DMS79 (cell line): ENCODE measurements at places on chromosomes 13 and 19.

- peak; percentile 35 for DNase-seq
Measured at GRCh38 chr19:58519087-58519354, 589 bp downstream of the ZBTB45 start.

GRCh38 chr13:32495429-32495828 lies 43.2 kb downstream of the N4BP2L2 start:
- no peak for DNase-seq

DNA sequence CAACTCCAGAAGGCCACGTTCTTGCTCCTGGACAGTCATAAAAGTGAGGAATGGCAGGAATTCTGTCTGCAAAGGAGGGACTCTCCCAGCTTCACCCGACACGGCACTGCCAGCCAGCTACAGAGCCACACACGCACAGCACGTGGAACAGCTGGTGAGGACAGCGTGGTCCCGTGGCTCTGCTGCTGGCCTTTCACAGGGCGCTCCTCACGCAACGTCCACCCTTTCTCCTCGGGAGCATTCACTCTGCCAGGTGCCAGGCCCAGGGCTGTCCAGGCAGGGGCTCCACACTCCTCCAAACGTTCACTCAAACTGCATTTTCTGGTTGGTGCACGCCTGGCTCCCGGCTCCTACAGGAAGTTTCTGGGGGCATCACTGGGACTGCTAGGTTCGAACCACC lies 14.4 kb downstream of the GRTP1 start:
- DNase-seq, result no peak

DNA sequence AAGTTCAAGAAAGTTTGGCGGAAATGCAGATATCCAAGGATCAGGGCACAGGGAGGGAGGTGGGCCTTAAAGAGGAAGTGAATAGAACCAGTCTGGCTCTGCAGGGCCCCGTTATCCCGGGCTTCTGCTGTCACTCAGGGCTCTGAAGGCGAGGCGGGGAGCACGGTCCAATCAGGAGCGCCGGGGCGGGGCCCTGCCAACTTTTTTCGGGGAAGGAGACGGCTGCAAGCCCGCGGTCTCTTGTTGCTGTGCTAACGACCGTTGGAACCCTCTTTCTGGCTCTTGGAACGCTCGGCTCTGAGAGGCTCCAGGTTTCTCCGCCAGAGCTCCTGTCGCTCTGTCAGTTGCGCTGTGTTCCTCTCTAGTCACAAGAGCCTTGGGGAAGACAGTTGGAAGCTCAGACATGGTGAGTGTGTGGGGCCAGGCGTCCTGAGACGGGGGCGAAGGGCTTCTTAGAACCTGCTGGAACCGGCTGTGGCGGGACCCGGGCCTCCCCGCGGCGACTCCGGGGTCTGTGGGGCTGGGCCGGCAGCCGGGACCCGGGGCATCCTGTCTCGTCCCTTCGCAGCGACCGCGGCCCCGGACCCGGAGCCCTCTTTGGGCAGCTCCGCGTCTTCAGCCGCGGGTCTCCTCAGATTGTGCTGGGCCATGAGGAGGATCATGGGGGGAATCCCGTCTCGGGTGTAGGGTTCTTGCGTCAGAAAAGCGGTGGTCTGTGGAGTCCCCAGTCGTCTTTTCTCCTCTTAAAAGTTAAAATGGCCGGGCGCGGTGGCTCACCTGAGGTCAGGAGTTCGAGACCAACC lies 27.7 kb downstream of the ZNF844 start:
- peak; percentile 2 for DNase-seq

DNA sequence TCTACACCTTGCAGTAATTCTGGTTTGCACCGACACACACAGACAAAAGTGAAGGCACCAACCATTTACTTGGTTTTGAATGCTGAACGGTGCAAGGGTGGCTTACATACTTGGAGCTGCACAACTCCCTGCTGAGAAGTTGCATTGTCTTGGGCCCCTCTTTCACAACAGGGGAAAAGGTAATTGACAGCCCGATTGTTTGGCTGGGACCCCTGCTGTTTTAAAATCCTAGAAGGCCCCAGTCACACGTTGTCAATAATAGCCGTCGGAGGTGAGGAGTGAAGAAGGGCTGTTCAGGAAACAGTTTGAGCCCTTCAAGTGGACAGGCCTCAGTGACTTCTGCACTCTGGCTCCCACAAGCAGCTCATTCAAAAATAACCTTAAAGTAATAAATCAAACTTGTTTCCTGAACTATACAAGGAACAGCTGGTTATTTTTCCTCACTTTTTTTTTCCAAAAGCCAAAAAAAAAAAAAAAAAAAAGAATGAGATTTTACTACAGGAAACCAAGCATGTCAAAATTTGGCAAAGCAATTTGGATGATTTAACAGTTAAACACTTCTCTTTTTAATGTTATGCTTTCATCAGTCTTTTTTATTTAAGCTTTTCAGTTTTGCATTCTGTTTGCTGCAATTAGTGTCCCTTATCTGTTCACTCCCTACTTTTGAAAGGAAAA lies 19.0 kb upstream of the SPRY2 start:
- no peak for DNase-seq

DNA sequence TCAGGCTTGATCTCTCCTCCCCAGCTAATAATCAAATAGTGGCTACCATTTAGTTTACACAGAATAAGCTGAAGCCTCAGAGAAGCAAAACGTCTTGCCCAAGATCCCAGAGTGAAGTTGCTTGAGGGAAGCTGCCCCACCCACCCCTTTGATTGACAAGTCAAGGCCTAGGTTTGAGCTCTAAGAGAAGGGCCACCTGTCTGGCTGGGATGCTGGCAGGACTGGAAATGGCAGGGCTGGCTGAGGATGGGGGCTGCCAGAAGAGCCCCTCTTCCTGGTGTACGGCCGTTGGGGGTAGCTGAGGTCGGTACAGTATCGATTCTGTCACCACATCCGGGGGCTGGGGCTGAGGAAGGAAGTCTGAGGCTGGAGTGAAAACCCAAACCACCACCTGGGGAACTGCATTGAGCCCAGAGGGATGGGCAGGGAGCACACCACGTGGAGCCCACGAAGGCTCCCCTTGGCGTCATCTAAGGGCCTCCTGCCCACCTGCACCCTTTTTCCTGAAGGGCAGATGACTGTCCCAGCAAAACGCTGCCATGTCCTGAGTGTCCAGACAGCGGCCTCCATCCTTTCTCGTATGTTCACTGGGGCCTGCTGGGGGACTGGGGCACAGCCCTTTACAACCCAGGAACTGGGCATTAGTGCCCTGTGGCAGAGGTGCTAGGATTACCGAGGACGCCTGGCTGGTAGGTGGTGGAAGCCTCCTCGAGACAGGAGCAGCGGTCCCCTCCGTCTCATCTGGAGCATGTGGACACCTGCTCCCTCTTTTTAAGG lies 1.4 kb upstream of the PRKD2 start:
- no peak for DNase-seq

DNA sequence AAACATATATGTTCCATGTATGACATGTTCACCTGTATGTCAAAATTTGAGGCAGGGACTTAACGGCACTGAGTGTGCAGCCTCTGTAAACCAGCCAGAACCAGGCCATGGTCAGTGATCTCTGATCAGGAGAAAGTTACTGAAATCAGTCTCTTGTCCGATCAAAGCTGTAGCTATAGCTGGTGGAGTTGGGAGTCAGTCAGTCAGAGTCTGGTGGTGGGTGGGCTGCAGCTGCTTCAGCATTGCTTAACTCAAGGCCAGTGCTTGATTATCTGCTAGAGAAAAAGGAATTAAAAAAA lies 78.3 kb downstream of the ANKRD10 start:
- DNase-seq, result no peak

GRCh38 chr19:30014770-30015169 lies 72.7 kb downstream of the URI1 start:
- no peak for DNase-seq

GRCh38 chr13:25215253-25215575 lies 43.1 kb upstream of the AMER2 start:
- DNase-seq, result no peak

- DNase-seq, result no peak
Measured at GRCh38 chr13:48569104-48569666, 36.3 kb upstream of the RCBTB2 start.

- peak; percentile 11 for DNase-seq
Measured at GRCh38 chr19:20367811-20368294, 197.7 kb downstream of the ZNF737 start.

DNA sequence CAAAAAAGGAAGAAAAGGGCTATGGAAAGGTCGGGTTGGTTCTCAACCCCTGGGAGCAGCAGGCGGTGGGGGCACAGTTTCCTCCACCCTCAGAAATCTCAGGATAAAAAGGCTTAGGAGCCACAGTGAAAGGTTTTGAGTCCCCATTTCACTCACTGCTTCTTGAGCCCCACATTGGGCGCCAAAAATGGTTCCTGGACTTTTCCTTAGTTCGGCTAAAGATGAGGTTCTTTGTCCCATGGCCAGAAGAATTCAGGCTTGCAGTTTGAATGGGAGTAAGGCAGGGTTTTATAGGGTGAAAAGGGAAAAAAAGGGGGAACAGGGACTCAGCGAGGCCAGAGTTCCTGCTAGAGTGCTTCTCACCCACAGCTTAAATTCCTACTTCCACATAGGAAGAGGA lies 179.5 kb downstream of the GGACT start:
- no peak for DNase-seq

- no peak for DNase-seq
Measured at GRCh38 chr13:44196196-44196751, 177.3 kb upstream of the SERP2 start.

DNA sequence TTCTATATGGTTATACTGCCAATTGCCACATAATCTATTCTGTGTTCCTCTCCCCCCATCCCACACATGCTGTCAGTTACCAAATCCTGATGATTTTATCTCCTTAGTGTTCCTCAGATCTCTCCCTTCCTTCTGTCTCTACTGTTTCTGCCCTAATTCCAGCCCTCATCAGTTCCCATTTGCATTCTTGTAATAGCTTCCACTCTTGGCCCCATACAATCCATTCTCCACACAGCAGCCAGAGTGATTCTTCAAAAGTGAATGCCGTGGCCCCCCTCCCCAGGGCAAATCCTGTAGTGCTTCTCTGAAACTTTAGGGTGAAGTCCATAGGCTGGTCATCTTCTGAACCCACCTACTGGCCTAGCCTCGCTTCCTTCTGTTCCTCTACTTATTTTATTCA lies 114.4 kb downstream of the ZAR1L start:
- no peak for DNase-seq

DNA sequence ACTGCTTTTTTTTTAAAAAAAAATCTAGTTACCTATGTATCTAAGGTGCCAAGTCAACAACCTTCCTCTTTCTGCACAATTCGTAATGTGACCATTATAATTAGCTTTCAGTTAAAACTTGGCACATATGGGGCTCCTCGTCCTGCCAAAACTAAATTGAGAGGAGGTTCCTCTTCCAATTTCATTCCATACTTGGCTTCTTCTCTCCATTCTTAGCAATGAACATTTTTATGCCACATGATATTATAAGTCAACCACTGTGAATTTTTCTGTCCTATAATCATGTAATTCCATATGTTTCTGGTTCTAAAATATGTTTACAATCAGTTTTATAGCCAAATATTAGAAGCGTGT lies 177.0 kb downstream of the DCLK1 start:
- DNase-seq, result no peak

DNA sequence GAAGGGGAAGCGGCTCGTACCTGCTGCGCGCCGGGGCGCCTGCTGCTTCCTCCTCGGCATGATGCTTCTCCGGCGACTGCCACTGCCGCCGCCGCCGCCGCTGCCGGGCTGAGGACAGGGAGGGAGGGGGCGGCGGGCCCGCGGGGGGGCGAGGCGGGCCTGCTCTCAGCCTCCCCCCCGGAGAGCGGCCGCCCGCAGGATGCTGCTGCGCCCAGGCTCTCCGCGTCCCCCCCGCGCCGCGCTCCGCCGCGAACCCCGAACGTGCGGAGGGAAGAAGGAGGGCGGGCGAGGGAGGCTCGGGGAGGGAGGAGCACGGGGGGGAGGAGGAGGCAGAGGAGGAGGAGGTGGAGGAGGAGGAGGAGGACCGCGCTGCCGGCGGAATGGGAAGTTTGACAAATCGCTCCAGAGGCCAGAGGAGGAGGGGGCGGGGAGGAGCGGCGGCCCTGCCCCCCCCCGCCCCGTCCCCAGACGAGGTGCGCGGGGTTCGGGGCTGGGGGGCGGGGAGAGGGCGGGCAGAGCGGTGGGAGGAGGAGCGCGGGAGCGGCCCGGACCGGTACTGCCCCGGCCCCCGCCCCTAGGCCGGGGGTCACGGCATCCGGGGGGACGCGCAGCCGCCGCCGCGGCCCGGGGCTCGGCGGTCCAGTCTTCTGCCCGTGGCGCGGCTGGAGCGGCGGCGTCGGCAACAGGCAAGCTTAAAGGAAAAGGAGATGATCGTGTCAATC lies at the start of gene TSHZ3:
Gene TSHZ3, minus strand, starts transcription at position 277 of the 722 bp plus-strand sequence. Its CDS starts 217 bp downstream, at position 60.
- peak; percentile 57 for DNase-seq

GRCh38 chr13:80782441-80782840 lies 441.5 kb upstream of the SPRY2 start:
- DNase-seq, result no peak

DNA sequence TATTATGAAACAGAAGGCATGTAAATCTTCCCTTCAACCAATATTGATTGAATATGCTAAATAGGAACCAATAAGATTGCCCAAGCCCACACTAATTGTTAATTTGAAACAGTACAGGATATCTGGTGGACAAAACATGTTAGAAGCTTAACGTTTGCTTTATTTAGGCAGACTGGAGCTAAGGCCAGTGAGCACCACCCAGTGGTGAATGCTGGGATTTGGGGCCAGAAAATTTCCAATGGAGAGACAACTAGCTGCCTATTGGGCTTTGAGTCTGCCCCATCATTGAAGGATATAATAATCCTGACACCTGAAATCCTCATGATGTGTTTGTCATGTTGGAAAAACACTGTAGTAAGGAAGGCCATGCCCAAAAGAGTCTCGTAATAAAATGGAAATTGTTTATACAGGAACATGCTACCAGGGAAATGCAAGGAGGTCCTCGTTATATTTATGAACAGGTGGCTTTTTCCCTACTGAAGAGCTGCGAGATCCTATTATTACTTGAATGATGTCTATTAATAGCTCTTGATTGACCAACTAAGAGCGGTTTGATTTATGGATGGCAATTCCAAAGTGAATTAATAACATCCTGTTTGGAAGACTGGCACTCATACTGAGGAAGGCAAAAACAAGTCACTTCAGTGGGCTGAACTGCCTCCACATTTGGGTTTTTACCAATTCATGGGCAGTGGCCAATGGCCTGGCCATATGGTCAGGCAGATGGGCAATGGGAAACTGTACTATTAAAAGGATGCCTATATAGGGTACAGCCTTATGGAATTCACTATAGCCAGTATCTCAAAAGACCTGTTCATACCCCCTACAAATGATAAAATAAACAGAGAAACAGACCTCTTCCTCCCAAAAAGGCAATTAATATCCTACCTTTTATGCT lies 8.7 kb downstream of the SIGLECL1 start:
- no peak for DNase-seq

GRCh38 chr13:30346153-30346788 lies 38.9 kb upstream of the KATNAL1 start:
- DNase-seq, result no peak

DNA sequence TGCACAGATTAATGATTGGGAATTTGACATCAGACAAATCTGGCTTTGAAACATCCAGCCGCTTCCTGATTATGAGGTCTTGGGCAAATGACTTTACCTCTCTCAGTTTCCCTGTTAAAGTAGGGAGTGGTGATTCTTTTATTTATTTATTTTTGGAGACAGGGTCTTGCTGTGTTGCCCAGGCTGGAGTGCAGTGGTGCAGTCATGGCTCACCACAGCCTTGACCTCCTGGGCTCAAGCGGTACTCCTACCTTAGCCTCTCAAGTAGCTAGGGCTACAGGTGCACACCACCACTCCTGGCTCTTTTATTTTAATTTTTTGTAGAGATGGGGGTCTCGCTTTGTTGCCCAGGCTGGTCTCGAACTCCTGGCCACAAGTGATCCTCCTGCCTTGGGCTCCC lies 2.7 kb downstream of the PSMD8 start:
- no peak for DNase-seq
